ENCODE measurements at places on chromosomes 2 and 18.

- DNase-seq: no peak
These were observed 659.3 kb upstream of the FANCL start for GRCh38 chr2:58900246-58901027.

DNA sequence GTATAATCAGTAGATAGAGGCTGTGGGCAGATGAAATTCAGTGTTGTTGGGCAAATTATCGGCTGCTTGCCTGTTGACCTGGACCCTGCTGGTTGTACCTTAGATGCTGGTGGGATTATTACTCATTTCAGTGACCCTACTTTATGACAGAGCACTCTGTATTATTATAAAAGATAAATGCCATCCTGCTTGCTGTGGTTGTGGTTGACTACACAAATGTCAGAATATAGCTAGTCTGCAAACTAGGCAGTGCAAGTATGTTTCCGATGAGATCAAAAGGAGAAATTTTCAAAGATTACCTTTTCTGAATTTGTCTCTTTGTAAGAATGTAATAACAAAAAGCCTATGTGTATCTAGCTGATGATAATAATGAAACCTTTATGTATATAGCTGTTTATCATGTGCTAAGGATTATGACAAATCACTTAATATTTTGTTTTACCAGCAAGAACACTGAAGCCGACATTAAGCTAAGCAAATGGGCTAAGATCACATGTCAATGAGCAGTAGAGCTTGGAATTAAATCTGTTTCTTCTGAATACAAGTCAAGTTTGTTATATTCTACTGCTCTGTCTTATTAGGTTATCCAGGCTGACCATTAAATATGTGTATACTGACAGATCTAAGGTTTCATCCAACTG, 219.2 kb downstream of the CAMKMT start:
- no peak for DNase-seq

- DNase-seq: no peak
These were observed 238.2 kb upstream of the RBMS1 start for GRCh38 chr2:160731856-160732255.

- no peak for DNase-seq
These were observed 409.3 kb downstream of the GALR1 start for GRCh38 chr18:77658751-77659448.

- DNase-seq: no peak
These were observed 17.7 kb downstream of the RPIA start for GRCh38 chr2:88709181-88709631.

- DNase-seq: no peak
These were observed 247.6 kb downstream of the RDH14 start for GRCh38 chr2:18312818-18313217.

DNA sequence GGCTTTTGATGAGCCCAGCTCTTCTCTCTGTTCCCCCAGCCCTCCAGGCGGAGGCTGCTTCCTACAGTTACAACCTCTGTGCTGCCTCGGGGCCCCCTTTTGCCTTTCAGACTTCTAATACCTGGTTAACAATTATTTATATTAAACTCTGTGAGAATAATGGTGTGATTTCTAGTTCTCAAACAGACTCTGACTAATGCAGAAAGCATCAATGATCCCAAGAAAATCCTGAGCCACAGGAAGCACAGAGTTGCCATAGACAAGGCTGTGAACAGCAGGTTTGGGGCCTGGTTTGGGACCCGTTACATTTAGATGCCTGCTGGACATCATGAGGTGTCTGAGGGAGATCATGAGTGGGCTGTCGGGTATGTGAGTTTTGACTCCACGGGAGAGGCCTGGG, 37.4 kb upstream of the MYO3B start:
- no peak for DNase-seq

GRCh38 chr2:37744010-37744409, 72.6 kb upstream of the CDC42EP3 start:
- DNase-seq: no peak

GRCh38 chr2:558879-559278, 118.3 kb downstream of the TMEM18 start:
- no peak for DNase-seq

GRCh38 chr2:23449413-23449812, 64.4 kb downstream of the KLHL29 start:
- no peak for DNase-seq

GRCh38 chr2:196670342-196670741, 30.8 kb downstream of the CCDC150 start:
- no peak for DNase-seq
